A549 treated with DMSO at 1 μM for 4 hours (cell line): ENCODE measurements at places on chromosomes 7 and 10. TPM values are rescaled to one million over a fixed set of nuclear protein-coding genes. Genes with fewer than 3 reads are reported as not detected.

Gene NOBOX
- not detected in 5 replicates for total RNA-seq

Gene RARRES2
- not detected in 5 replicates for total RNA-seq

Gene SPDYE16
- 0.10 TPM in 1 of 5 replicates, not detected in the others for total RNA-seq

Gene PNLIPRP2
- total RNA-seq = not detected in 5 replicates

Gene SMO
- 14.3 to 20.2 TPM (median 16.5 TPM) in 5 replicates for total RNA-seq

Gene EPO
- 0.07 to 0.09 TPM in 2 of 5 replicates, not detected in the others for total RNA-seq

Gene C10orf53
- not detected in 5 replicates for total RNA-seq

Gene GJD4
- total RNA-seq = not detected in 5 replicates
